Left hindlimb (tissue), 1 donor: ENCODE measurements at places on chromosomes 2 and 18.

- DNase-seq, result no peak
Observed at GRCh38 chr2:222424729-222425671, 657 bp downstream of the SGPP2 start.

GRCh38 chr2:119366161-119366648, 429 bp downstream of the C2orf76 start:
- DNase-seq, result no peak

DNA sequence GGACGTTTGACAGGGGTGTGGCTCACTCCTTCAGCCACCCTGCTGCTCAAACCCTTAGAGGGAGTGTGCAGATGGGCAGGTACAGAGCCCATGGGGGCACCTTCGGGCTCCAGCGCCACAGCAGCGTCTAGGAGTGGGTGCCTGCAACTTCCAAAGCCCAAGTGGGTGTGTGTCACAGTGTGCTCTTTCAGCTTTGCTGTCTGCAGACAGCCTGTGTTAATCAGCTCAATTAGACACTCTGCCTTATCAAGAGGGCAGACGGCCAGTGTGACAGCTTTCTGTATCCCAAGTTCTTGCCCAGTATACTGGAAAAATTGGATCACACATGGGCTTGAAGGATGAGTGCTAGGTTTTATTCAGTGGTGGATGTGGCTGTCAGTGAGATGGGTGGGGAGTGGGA, 96.7 kb downstream of the AP1S3 start:
- no peak for DNase-seq

DNA sequence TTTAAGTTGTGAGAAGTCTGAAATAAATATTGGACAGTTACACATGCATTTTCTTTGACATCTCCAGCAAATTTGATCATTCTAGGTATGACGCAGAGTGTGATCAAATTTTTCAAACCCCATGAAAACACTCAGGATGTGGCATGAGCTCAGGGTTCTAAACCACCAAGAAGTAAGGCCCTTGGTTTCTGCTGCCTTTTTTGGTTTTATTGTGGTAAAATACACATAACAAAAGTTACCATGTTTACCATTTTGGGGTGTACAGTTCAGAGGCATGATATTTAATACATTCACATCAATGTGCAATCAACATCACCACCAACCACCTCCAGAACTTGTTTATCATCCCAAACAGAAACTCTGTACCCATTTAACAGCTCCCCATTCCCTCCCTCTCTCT, 64.3 kb upstream of the TTN start:
- DNase-seq, result no peak

DNA sequence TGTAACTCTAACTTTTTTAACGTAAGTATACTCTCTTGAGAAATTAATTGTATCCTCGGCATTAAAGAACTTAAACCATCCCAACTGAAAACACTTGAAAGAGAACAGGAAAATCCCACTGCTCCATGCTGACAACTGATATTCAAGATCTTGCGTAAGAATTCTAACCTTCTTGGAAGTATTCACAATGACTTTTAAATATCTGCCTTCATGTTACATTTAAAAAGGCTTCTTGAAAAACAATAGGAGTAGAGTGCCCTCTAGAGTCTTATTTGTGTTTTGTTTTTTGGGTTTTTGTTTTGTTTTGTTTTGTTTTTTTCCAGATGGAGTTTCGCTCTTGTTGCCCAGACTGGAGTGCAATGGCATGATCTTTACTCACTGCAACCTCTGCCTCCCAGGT, 65.4 kb upstream of the DNAJC10 start:
- no peak for DNase-seq

DNA sequence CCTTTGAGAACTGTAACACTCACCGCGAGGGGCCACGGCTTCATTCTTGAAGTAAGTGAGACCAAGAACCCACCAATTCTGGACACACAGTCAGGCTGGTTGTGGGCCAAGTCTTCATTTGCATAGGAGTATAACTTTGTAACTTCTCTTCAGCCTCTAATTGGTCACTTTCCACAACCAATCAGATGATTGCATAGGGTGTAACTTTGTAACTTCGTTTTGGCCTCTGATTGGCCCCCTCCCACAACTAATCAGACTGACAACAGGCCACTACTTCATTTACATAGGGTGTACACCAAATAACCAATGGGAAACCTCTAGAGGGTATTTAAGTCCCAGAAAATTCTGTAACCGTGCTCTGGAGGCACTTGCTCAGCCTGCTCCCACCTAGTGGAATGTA, 77.5 kb upstream of the TCF4 start:
- no peak for DNase-seq

DNA sequence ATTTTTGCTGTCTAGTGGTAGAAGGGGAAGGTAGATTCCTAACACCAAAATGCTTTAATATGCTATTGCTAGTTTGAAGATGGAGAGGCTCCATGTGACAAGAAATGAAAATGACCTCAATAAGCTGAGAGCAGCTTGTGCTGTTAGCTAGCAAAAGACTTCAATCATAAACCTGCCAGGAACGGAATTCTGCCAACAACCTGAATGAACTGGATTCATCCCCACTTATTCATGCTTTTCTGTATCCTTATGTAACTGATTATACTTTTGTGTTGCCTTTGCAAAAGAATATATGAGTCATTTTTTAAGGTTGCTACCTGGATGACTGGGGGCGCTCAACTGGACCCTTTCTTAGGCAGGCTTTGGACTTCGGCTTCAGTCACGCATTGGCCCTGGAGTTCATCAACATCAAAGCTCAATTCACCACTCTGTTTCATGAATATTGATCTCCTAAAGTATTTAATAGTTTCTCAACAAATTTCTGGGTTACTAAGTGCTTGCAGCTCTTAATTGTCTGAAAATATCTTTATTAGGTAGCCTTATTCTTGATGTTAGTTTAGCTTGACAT, 97.5 kb upstream of the KCNJ3 start:
- DNase-seq, result no peak

- DNase-seq, result no peak
Observed at GRCh38 chr2:165475277-165476004, 5.9 kb downstream of the CSRNP3 start.

DNA sequence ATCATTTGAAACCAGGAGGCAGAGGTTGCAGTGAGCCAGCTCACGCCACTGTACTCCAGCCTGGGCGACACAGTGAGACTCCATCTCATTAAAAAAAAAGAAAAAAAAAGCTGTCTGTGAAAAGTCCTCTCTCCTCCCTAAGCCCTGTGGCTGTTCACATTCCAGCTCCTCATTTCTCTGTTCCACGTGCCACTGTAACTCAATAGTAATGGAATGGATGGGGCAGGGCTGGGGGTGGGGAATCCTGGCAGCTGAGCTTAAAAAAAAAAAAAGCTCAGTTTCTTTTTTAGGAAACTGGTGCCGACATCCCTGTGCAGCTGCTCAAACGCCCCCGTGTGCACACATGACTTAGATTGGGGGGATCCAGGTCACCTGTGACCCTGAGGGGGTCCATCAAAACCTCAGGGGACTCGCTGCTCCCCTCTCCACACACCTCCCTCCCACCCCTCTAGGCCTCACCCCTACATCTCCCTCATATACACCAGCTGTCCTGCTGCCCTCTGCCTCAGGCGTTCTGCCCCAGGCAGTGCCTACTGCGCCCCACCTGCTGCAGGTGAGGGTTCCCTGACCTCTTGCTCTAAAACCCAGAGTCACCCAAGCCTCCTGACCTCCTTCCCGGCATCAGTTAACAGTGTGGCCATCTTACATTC, 255.4 kb downstream of the AGAP1 start:
- DNase-seq, result no peak

GRCh38 chr2:23772056-23772455, 154.9 kb downstream of the ATAD2B start:
- no peak for DNase-seq

GRCh38 chr2:79041032-79041448, 15.5 kb downstream of the REG3G start:
- DNase-seq, result no peak

DNA sequence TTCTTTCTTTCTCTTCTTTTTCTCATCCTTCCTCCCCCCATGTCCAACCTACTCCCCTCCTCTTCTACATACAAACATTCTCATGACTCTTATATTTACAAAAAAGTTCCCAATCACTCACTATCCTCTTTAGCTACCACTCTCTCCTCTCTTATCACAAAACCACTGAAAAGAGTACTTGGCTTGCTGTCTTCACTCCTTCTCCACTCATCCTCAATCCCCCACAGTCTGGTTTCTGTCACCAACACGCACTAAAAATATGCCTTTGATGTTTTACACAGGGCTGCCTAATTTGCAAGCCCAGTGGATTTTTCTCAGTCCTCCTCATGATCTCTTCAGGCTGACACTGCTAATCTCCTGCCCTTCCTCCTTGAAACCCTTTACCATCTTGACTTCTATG, 159.5 kb downstream of the TNS1 start:
- no peak for DNase-seq

DNA sequence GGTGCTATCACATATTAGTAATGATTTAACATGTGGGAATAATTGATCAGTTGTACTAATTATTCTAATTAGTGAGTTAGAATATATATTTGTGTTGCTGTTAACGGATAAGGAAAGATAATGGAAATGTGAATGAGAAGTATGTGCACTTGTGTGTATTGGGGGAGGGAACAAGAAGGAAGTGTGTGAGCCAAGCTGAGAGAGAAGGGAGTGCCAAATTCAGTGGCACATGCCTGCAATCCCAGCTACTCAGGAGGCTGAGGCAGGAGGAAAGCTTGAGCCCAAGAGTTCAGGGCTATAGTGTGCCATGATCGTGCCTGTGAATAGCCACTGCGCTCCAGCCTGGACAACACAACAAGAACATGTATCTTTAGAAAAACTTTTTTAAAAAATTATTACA, 9.3 kb downstream of the BARD1 start:
- no peak for DNase-seq

- no peak for DNase-seq
Observed at GRCh38 chr18:25240420-25240770, 111.6 kb downstream of the ZNF521 start.

GRCh38 chr2:181882246-181883020, 9.1 kb upstream of the ITPRID2 start:
- DNase-seq, result no peak

GRCh38 chr2:158718196-158718585, 76.9 kb upstream of the DAPL1 start:
- no peak for DNase-seq

GRCh38 chr2:149415086-149415485, 84.7 kb downstream of the LYPD6 start:
- no peak for DNase-seq

GRCh38 chr2:127096280-127096679, 10.7 kb downstream of the BIN1 start:
- DNase-seq, result no peak

DNA sequence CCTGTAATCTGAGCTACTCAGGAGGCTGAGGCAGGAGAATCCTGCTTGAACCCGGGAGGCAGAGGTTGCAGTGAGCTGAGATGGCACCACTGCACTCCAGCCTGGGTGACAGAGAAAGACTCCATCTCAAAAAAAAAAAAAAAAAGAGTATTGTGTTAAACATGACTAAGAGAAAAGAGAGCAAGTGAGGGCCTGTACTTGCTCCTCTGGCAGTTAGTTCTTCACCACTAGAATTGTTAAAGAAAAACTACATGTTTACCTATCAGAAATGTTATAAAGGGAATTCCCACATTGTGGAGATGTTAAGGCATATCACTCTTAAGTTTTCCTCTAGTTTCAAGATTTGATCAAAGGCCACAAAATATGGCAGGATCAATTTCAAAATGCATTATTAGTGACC, 75.4 kb upstream of the LRATD1 start:
- no peak for DNase-seq

DNA sequence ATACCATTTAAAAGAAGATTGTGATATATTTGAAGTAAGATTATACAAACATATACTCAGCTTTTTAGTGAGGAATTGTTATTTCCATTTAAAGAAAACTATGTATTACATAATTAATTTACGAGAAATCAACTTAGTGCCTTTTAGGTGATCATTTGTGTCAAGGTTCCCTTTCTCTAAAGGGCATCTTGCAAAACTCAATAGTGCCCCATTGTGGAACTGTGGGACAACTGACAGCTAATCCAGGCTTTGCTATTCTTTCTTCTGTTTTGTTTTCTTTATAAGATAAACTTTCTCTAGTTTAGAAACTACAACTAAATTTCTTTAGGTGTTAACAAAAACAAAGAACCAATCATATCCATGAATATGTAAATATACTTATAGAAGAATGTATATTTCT, 24.3 kb upstream of the VIT start:
- DNase-seq, result no peak

DNA sequence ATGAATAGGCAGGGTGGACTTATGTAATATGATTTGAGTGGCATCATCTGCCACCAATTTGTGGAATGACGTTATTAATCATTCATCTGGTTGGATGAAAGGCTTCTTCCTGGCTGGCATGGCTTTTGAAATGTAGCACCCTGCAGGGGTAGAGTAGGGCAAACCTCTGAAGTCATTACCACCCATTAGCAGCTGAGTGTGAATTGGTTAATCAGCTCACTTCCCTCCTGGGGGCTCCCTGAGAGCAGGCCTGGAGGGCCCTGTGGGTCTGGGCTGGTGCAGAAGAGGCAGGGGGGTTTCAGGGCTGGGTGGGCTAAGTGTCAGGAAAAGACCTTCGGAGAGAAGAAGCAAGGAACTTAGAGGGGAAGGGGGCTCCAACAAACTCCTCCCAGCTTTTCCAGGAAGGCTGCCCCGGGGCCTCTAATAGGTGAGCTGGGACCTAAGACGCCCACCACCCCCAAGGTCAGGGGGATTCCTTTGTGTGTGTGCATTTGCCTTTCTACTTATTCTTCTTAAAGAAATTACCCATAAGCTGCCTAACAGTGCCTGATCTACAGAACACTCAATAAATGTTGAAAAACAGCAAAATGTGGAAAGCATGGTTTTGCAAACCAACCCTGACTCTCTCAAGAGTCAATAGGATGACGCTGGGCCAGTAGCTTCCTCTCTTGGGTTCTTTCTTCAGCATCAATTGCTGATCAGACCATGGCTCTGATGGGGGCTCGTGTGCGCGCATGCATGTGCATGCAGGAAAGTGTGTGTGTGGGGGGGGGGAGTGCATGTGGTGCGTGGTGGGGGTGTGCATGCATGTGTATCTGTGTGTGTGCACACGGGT, 49.7 kb upstream of the ZNF516 start:
- no peak for DNase-seq

DNA sequence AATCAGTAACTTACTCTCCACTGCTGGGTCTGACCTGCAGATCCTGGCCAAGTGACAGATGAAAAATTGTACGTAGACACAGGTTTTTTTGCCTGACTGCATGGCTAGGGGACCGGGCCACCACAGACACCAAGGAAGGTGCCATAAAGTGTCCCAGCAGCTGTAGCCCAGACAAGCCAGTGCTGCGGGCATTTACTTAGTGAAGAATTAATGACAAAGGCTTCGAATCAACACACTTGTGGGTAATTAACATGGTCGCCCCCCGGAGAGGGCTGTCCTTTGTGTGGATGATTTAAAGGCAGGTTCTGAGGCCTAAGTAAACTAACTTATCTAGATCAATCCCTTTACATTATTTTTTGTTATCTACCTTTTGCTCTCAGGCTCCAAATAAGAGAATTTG, 1709.1 kb upstream of the LRRTM1 start:
- no peak for DNase-seq

GRCh38 chr2:21643180-21643579, 519.4 kb downstream of the TDRD15 start:
- no peak for DNase-seq
